RPMI8226 (cell line): ENCODE measurements at places on chromosomes 3 and 15.

DNA sequence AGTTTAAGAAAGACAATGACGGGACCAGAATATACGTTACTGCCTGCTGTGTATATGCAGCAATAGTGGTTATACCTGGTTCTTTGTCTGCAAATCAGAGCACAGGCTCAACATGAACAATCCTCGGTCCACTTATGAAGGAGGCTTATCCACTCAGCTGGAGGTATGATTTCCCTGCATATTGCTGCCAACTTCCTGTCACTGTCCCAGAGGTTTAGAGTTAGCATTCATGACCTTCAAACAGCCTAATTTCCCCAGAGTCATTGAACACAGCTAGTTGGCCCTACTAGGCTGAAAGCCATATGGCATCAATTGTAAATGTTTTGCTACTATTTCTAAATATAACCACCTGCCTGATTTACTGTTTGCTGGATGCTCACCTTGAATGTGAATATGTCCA, 224.9 kb upstream of the ZNF717 start:
- no peak for DNase-seq

- no peak for DNase-seq
Measured at GRCh38 chr3:127441764-127442163, 148.8 kb downstream of the TPRA1 start.

DNA sequence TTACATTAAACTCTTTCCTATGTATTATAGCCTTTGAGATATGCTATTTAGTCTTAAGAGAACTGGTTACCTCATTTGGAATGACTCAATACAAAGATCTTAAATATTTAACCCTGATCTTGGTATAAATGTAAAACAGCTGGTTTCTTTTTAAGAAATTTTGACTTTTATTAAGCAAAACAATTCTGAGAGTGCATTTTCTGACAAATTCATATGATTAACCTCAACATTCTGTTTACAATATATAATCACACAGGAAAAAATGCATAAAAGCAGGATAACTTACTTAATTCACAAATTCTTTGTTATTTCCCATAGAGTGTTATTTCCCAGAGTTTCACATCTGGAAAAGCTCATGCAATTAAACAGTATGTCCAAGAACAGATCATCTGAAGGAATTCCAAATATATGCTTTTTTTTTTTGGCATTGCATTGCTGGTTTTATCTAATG, 400.4 kb upstream of the THBS1 start:
- DNase-seq: no peak

- no peak for DNase-seq
Measured at GRCh38 chr3:134231131-134231530, 19.5 kb downstream of the RYK start.

DNA sequence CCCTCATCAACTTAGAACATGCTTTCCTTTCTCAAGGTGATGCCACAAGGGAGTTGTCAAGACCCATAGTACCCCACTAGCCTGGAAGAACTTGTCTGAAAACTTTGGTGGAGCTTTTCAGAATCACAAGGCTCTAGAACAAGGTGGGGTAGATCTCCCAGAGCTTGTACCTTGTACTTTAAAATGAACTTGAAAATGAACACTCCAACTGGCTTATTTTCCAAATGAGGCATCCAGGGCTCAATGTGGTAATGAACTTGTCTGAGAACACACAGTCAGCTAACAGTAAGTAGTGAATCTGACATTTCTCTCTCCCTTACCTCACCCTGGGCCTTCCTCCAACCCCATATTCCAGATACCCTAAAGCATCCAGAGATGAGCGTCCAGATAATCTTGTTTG, 81.8 kb upstream of the THBS1 start:
- no peak for DNase-seq

DNA sequence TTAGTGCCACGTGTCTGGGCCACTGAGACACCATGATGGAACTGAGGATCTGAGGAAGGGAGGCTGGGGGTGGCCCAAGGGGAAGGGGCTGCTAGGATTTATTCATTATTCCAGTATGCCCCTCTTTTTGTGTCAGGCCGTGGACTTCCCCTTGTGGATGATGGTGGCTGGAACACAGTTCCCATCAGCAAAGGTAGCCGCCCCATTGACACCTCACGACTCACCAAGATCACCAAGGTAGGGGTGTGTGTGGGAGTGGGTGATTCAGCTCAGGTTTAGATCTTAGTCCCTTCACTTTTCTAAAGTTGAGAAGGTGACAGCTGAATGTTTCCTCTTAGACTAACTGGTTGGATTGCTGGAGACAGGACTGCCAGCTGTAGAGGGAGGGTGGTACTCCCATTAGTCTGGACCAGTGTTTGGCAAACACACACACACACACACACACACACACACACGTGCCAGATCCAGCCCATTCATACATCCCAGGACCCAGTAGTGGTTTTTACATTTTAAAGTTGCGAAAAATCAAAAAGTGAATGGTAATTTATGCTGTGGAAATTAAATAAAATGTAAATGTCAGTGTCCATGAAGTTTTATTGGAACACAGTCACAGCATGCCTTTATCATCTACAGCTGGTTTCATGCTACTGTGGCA, 11.4 kb downstream of the EIF4G1 start:
- DNase-seq: no peak

- DNase-seq: no peak
Measured at GRCh38 chr15:73605759-73606436, 27.3 kb downstream of the NPTN start.

DNA sequence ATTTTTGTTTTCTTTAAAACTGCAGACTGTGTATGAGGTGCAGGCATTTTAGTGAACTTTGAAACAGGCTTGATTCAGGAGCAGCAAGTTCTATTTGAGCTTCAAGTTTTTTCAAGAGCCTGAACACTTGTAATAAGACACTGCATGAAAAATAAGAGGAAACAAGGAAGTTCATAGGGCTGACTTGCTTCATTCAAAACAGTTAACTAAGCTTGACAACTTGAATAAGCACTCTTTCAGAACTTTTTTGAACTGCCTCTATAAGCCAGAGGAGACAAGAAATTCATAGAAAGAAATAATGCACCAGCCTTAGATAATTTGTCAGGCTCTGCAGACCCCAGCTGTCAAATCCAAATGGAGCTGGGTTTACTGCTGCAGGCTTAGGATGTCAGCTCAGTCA, 130.2 kb downstream of the SSR3 start:
- no peak for DNase-seq

GRCh38 chr15:74229686-74230085, 6.4 kb upstream of the CCDC33 start:
- DNase-seq: no peak

- no peak for DNase-seq
Measured at GRCh38 chr3:162029736-162030135, 533.1 kb downstream of the OTOL1 start.

DNA sequence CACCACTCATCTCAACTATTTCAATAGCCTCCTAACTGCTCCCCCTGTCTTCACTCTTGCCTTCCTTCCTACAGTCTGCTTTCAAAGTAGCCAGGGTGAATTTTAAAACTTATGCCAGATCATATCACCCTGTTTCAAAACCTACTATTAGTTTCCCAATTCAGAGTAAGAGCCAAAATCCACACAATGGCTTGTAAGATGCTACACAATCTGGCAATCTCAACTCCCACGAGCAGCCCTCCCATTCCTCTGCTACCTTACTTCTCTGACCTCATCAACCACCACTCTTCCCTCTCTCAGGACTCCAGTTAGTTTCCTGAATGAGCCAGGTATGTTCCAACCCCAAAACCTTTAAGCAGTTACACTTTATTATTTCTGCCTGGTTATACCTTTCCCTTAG, 62.5 kb downstream of the VPS13C start:
- no peak for DNase-seq

DNA sequence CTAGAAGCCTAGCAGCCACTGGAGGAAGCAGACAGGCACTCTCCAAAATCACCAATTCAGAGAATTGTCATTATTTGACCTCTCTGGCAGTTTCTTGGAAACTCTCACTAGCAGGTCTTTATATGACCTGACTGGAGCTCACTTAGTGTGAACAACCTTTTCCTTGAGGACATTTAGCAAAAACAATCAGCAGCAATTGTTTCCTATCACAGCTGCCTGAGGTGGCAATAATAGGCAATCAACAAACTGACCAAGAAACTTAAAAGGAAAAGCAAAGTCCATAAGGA, 162.4 kb upstream of the STT3B start:
- DNase-seq: no peak

DNA sequence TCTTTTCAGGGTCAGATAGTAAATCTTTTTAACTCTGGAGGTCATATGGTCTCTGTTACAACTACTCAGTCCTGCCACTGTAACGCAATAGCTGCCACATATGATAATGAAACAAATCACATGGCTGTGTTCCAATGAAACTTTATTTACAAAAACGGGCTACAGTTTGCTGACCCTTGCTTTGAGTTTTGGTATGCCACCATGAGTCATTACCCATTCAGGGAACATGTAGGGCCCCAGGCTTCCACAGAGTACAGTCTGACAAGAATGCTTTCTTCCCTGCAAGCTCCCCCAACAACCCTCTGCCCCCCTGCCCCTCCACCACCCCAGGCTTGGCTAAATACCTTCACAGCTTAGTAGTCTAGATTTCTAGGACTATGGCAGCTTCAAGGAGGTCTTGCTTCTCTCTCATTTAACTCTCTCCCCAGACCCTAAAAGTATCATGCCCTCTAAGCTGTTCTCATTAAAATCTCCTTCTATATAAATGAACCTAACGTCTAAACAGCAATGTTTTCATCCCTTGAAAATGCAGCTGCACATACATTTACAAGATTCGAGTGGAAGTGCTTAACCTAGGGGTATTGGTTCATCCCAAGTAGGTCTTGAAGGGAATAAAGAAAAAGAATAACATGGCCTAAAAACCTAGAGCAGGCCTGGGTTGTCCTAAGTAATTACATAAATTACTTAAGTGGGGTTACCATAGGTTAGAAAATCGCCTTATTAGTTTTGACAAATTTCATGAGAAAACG, 117.8 kb upstream of the PRICKLE2 start:
- no peak for DNase-seq

DNA sequence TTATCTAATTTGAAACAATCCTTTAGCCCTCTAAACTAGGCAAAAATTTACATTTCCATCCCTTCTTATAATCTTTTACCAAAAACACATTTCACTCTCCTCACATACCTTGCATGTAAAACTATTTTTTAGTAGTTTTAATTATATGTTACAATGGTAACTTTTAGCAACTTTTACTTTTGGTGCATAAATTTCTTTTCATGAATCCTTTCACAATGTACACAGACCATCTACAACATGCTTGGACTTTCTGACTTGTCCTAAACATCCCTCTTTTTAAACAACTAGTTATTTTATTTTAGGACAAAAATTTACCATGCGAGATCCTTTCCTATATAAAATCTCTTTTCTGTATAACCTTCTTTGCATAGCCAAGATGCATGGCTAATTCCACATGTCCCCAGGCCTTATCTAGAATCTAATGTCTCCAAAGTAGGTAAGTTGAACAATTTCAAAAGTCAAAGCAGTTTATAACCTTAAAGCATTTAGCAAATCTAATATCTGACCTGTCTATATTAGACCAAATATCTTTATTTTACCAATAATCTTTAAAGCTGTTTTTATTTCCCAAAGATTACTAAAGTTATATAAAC, 14.4 kb upstream of the ALDH1L1 start:
- DNase-seq: no peak

DNA sequence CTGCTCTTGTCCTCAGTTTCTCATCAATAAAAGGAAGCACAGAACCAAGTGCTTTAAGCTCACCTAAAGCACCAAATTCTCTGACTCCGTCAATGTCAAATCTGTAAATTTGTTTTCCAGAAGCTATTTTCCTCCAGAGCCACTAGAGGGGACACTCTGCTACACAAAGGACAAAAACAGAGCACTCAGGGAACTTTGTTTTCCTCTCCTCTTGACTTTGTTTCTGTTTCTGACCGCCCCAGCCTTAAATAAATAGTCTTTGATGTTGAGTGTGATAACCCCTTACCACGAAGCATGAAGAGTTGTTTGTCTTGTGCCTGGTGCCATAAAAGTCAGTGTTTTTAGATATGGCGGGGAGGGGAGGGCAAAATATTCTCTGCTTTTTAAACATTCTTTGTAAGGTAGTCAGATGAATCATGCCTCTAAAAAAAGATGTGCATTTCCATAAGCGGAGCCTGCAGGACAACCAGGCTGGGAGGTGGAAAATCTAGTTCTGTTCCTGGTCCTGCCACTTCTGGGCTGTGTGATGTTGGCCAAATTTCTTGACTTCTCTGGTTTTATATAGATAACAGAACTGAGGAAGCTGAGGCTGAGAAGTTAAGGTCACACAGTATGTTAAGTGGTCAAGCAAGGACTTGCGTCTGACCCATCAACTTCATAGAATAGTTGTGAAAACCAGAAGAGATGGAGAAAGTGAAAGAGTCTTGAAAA, 7.3 kb upstream of the ZBTB38 start:
- DNase-seq: peak; percentile 70

DNA sequence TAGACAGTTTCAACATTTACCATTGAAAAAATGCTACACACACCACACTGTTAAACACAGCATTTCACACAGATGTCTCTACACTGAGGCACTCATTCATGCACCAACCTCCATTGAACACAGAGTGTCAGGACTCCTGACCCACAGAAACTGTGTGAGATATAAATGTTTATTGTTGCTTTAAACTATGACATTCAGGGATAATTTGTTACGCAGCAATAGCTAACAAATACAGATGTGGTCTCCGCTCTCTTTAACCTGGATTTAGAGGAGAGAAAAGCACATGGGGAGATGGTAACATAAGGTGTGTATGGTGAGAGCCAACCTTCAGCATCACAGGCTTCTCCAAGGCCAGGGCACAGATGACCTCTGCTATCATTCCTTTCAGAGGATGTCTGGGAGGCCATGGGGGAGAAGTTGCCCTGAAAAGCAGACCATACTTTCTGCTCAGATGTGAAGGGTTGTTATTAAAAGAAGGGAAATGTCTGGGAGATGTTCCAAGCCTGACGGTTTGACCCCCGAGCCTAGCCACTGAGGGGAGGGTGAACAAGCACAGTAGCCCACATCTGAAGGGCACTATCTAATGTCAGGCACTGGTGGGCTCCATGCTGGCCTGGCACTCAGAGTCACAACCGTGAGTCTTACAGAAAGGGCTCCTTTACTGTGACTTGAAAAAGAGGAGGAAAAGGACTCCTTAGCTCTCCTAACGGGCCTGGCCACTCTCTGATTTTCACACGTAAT, 284.5 kb upstream of the TLE3 start:
- no peak for DNase-seq

- DNase-seq: peak; percentile 89
Measured at GRCh38 chr3:32420126-32421038, 28.7 kb downstream of the CMTM7 start.

GRCh38 chr3:28295898-28296490, 52.5 kb upstream of the ZCWPW2 start:
- no peak for DNase-seq

DNA sequence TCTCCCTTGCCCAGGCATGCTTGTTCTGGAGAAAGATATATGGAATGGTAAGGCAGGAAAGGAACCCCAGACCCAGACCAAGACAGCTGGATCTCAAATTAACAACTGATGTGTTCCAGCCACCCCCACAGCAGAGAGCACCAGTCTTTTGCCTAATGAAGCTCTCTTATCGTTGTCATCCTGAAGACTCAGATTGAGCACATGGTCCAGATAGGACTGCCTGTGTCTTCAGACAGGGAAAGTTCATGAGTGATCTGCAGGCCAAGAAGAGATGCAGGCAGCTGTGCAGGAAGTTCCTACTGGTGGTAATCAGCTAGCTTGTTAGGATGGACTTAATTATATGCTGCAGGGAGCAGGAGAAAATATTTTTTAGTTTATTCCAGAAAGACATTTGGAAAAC, 53.3 kb downstream of the PPP2R3A start:
- DNase-seq: no peak
